Colonic mucosa (tissue), 4 donors: ENCODE measurements at places on chromosomes 5 and 9.
A peak's percentile ranks its signal among the peaks of the same experiment; 100 is the strongest.

DNA sequence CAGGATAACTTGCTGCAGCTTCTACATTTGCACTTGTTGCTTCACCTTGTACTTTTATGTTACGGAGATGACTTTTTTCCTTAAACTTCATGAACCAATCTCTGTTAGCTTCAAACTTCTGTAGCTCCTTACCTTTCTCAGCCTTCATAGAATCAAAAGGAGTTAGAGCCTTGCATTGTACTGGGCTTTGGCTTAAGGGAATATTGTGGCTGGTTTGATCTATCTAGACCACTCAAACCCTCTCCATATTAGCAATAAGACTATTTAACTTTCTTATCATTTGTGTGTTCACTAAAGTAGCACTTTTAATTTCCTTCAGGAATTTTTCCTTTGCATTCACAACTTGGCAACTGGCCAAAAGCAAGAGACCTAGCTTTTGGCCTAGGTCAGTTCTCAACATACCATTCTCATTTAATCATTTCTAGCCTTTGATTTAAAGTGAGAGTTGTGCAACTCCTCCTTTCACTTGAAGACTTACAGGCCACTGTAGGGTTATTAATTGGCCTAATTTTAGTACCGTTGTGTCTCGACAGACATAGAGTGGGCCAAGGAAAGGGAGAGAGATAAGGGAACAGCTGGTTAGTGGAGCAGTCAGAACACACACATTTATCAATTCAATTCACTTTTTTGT lies 63.7 kb downstream of the SHOC1 start:
- DNase-seq: no peak

DNA sequence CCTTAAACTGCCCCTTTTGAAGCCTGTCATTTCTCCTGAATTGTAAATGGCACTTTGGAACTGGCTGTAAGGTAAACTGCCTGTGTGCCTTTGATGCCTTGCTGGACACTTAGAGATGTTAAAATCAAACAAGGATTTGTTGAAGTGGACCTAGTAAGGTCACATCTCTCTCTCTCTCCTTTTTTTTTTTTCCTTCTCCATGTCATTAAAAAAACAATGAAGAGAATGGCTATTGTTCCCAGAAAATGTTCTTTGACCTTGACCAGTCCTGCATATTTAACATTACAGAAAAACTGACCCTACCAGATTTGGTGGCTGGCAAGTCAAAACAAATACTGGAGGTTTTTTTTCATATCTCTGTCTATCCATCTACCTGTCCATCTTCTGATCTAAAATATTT lies 2.9 kb upstream of the DAB2 start:
- DNase-seq: no peak

DNA sequence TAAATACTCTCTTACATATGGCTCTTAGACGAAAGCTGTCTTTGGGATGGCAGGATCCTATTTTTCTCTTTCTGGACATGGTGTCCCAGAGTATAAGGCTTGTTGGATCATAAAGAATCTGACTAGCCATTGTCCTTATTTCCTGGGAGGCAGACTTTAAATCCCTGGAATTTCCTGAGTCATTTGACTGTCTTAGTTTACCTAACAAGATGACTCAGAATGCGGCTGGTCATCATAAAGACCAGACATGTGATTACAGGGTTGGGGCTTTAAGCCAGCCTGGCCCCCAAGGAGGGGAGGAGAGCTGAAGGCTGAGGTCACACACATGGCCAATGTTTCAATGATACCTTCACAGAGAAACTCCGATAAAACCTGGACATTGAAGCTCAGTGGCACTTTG lies 37.2 kb downstream of the FAM240B start:
- no peak for DNase-seq

DNA sequence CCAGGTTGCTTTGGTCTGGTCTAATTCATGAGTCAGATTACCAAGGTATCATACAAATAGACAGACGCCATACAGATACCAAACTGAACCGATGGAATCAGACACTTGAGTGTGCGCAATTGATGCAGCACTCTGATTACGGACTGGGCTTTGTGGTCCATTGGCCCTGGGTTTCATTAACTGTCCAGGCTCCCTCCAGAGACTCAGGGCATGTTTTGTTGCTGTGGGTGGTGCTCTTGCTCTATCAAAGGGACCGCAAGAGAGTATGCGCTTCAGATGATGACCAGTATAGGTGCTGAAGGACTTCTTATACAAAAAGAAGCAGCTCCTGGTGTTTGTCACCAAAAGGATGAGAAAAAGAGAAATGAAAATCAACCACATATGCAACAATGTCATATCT lies 36.9 kb upstream of the ANKRD55 start:
- no peak for DNase-seq

- DNase-seq: no peak
Measured at GRCh38 chr5:139196296-139196956, 1.7 kb downstream of the SIL1 start.

GRCh38 chr5:143506836-143507552 lies 103.5 kb upstream of the NR3C1 start:
- no peak for DNase-seq

DNA sequence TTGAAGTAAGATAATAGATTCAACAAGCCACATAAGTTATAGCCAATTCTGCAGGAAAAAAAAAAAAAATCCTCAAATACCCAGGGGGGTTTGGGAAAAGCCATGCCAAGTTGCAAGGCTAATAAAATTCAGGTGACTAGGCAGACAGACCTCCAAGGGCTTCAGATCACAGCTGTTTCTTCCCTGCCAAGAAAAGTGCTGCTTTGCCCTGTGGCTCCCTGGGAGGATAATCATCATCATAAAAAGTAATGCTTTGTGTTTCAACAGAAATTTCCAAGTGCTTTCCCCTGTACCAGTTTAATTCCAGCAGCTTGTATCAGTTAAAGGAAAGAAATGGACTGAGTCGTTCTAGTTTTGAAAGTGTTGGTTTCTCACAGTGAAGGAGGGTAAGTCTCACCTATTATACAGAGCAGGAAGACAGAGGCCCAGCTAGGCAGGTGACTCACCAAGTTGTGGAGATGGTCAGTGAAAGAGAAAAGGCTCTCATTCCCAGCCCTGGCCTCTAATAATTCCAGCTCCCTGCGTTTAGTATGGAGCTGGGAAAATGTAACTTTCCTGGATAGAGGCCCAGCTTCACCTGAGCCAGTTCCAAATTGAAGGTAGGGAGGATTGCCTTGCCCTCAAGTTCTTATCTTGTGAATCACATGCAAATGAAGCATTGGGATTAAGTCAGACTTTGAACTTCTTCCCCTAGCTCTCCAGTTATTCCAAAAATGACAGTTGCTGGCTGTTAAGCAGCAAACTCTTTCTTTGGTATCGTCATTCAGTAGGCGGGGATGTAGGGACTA lies 263.4 kb downstream of the GRIA1 start:
- no peak for DNase-seq

GRCh38 chr5:91494447-91494996 lies 111.4 kb upstream of the ARRDC3 start:
- no peak for DNase-seq

GRCh38 chr5:36683821-36684434 lies 77.5 kb downstream of the SLC1A3 start:
- no peak for DNase-seq

GRCh38 chr5:12704955-12705354 lies 800.7 kb upstream of the CTNND2 start:
- no peak for DNase-seq

DNA sequence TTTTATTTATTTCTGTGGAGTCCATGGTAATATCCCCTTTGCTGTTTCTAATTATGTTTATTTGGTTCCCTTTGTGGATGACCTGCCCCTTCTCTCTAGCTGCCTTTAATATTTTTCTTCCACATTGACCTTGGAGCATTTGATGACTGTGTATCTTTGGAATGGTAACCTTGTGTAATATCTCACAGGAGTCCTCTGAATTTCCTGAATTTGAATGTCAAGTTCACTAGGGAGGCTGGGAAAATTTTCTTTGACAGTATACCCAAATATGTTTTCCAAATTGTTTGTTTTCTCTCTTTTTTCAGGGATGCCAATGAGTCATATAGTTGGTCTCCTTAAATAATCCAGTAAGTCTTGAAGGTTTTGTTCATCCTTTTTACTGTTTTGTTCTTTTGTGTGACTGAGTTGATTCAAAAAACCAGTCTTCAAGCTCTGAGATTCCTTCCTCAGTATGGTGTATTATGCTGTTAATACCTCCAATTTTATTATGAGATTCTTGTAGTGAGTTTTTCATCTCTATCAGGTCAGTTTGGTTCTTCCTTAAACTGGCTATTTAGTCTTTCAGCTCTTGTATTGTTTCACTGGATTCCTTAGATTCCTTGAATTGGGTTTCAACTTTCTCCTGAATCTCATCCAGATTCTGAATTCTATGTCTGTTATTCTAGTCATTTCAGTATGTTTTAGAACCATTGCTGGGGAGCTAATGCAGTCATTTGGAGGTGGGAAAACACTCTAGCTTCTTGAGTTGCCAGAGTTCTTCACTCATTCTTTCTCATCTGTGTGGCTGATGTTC lies 349.0 kb upstream of the TARS1 start:
- DNase-seq: no peak

- no peak for DNase-seq
Measured at GRCh38 chr5:54311176-54311677, 854 bp upstream of the ARL15 start.

- peak; percentile 28 for DNase-seq
Measured at GRCh38 chr9:95874303-95874988, 1.0 kb upstream of the ERCC6L2 start.

- DNase-seq: no peak
Measured at GRCh38 chr5:161022151-161022550, 170.1 kb upstream of the ATP10B start.

DNA sequence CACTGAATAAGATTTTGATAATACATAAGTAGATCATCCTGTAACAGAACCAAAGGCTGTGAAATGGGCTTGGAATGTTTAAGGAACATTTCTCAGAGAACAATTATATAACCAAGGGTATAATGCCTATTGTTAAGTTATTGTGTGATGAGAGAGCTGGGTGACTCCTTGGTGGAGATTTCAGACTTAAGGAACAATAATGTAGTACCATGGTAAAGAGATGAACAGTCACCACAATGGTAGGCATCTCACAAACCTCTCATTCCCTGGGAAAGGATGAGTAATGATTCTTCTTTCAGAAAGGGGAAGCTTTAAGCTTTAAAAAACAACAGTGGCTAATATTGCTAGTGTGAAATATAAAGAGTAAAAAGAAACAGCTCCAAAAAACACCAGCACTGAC lies 147.4 kb downstream of the TRIM36 start:
- DNase-seq: no peak

- DNase-seq: no peak
Measured at GRCh38 chr9:129284607-129285291, 106.7 kb upstream of the IER5L start.

DNA sequence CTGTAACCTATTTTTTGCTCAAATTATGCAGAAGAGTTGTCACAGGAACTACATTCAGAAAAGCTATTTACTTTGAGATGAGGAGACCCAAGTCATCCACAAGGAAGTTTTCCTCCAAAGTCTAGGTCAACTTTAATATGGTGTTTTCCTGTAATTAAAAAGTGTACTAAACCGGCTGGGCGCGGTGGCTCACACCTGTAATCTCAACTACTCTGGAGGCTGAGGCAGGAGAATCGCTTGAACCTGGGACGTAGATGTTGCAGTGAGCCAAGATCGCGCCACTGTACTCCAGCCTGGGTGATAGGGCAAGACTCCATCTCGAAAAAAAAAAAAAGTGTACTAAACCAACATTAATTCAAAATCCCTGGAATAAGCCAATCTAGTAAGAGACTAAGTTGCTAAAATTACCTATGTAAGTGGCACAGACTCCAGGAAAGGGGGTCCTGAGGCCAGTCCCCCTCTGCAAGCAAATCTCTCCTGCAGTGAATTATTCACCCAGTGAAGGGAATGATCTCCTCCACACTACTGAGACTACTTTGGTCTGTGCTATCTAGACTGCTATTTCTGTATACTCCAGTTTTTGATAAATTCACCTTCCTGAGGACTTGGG lies 38.9 kb downstream of the FNBP1 start:
- DNase-seq: peak; percentile 66

GRCh38 chr5:101608322-101608721 lies 687.8 kb downstream of the SLCO4C1 start:
- no peak for DNase-seq

DNA sequence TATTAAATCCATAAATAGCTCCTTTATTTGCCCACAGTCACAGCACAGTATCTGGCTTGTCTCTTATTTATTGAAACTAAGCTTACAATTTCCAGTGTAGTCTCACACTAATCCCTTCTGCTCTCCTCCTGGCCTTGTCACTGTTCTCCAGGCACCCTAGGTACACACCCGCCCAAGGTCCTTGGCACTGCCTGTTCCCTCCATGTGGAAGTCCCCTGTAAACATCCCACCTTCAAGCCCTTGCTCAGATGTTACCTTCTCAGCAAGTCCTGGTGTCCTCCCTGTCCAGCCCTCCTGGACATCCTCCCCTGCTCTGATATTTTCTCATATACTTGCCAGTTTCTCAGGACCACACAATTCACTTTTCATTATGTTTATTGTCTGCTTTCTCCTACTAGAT lies 44.2 kb upstream of the CFAP157 start:
- no peak for DNase-seq

GRCh38 chr5:81763294-81763928 lies 12.5 kb upstream of the SSBP2 start:
- no peak for DNase-seq

- no peak for DNase-seq
Measured at GRCh38 chr5:81128416-81128815, 104.7 kb upstream of the CKMT2 start.

DNA sequence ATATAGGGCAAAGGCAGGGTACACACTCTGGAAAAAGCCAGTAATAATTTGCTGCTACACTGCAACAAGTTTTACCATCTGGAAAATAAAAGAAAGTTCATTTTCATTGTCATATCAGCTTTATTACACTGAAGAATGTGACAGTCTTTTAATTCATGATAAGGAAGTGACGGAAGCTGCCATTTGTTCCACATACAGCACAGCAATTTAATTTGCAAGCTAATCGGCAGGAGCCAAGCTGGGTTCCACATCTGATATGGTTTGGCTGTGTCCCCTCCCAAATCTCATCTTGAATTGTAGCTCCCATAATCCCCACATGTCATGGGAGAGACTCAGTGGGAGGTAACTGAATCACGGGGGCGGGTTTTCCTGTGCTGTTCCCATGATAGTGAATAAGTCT lies 16.5 kb downstream of the PRELID2 start:
- no peak for DNase-seq

DNA sequence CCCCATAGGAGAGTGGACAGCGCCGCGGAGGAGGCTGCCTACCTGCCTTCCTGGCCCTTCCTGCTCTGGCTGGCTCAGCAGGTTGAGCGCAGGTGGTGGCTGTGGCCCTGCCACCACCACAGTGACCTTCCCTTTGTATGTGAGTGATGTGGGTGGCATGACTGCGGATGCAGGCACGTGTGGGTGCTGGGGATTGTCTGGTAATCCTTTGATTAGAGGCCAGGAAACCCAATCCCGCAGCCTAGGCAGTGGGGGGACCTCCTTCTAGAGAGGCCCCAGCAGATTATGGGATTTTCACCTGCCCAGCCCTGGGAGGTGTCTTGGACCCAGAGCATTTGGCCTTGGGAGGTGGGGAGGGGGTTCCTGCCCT lies 16.5 kb downstream of the RXRA start:
- no peak for DNase-seq
